T-helper 2 cell treated with Interferon-gamma antibody and Interleukin-4, amounts not matched to agents 100 ng/mL and 5 ng/mL, for 36 hours (primary cell): ENCODE measurements at places on chromosomes 11 and 22. TPM values are rescaled to one million over a fixed set of nuclear protein-coding genes. Genes with fewer than 3 reads are reported as not detected.

The TRIM51 gene
- not detected in 2 replicates for total RNA-seq

The PTGDR2 gene
- total RNA-seq, result 31.5 and 32.7 TPM in 2 replicates

The CCDC81 gene
- 0.73 and 0.80 TPM in 2 replicates for total RNA-seq

The KCNQ1 gene
- 5.7 and 6.0 TPM in 2 replicates for total RNA-seq

The GTSE1 gene
- 74.1 and 74.4 TPM in 2 replicates for total RNA-seq

The OVCH2 gene
- total RNA-seq, result not detected in 2 replicates

The PARVA gene
- not detected in 2 replicates for total RNA-seq

The KMT5B gene
- total RNA-seq, result 26.1 and 31.5 TPM in 2 replicates

The AIFM3 gene
- 0.36 and 0.41 TPM in 2 replicates for total RNA-seq

The PNPLA5 gene
- total RNA-seq, result not detected in 2 replicates

The FAM181B gene
- not detected in 2 replicates for total RNA-seq

The PATE2 gene
- not detected in 2 replicates for total RNA-seq

The SHANK3 gene
- 0.02 and 0.05 TPM in 2 replicates for total RNA-seq

The SPI1 gene
- not detected in 2 replicates for total RNA-seq
